ENCODE measurements at places on chromosomes 4 and X. TPM values are rescaled to one million over a fixed set of nuclear protein-coding genes. Genes with fewer than 3 reads are reported as not detected.

The DMRTC1B gene
- 5.9 TPM for polyA plus RNA-seq

The GPR143 gene
- 0.20 TPM for polyA plus RNA-seq

The ASMT gene
- polyA plus RNA-seq = 1.8 TPM

The TMEM156 gene
- 152 TPM for polyA plus RNA-seq

The GDPD2 gene
- polyA plus RNA-seq = not detected

The CENPE gene
- polyA plus RNA-seq = 0.49 TPM

The MCF2 gene
- polyA plus RNA-seq = not detected

The SULT1E1 gene
- polyA plus RNA-seq = not detected

The GPRASP2 gene
- polyA plus RNA-seq = 0.74 TPM

The MAGEE2 gene
- polyA plus RNA-seq = not detected

The CABS1 gene
- polyA plus RNA-seq = not detected

The UTP3 gene
- 15.9 TPM for polyA plus RNA-seq

The LANCL3 gene
- 0.19 TPM for polyA plus RNA-seq

The H2BW2 gene
- not detected for polyA plus RNA-seq

The NONO gene
- polyA plus RNA-seq = 140 TPM

The HPRT1 gene
- 53.0 TPM for polyA plus RNA-seq

The CCDC149 gene
- polyA plus RNA-seq = not detected

The PCSK1N gene
- 0.51 TPM for polyA plus RNA-seq

The ASB9 gene
- not detected for polyA plus RNA-seq

The REELD1 gene
- polyA plus RNA-seq = not detected

The KDR gene
- polyA plus RNA-seq = not detected

The PAGE4 gene
- not detected for polyA plus RNA-seq

The MGAT4D gene
- not detected for polyA plus RNA-seq

The YY2 gene
- polyA plus RNA-seq = 0.43 TPM

The ARX gene
- not detected for polyA plus RNA-seq

The ATP8A1 gene
- 15.0 TPM for polyA plus RNA-seq

The TRMT44 gene
- 18.0 TPM for polyA plus RNA-seq

The NLGN3 gene
- 0.15 TPM for polyA plus RNA-seq

The OTUD6A gene
- polyA plus RNA-seq = not detected

The NFXL1 gene
- 8.4 TPM for polyA plus RNA-seq

The OSTC gene
- 83.0 TPM for polyA plus RNA-seq

The MAGEB5 gene
- not detected for polyA plus RNA-seq

The MECP2 gene
- 20.0 TPM for polyA plus RNA-seq

Data from IgD-negative memory B cell (primary cell).